ENCODE measurements at places on chromosomes 13 and 19.

DNA sequence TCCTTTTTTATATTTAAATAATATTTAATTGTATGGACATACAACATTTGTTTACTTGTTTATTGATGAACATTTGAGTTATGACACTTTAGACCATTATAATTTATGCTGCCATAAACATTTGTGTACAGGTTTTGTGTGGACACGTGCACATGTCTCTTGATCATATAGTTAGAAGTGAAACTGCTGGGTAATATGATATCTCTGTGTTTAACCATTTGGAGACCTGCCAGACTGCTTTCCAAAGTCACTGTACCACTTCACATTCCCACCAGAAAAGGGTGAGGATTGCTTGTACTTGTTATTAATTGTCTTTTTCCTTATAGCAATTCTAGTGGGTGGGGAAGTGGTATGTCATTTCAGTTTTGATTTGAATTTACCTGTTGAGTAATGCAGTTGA, 145.6 kb upstream of the KLHL1 start:
- no peak for DNase-seq

DNA sequence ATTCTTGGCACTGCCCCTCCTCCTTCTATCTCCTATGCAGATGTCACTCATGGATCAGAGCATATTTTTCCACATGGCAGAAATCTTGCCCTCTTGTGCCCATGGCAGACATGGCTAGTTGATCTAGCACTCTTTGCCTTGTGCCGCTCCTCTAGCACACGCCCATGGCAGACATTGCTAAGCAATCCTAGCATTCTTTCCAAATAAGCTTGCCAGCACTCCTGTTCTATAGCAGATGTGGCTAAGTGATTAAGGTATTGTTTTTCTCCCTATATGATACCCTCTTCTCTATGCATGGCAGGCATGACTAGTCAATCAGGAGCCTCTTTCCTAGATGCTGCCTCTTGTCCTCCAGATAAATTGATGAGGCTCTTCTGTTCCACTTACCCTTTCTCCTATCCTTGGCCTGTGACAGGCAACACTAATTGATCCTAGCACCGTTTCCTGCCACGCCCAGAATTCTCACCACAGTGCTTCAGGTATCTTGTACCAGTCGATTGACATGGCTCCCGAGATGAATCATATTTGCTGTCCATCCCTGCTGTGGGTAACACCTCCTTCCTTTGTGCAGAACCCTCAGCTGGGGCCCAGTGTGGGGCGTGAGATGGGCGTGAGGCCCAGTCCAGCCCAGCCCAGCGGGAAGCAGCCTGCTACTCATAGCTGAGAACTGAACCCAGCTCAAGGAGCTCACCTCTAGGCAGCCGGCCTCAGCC, 26.9 kb downstream of the TMED1 start:
- DNase-seq: no peak

- no peak for DNase-seq
Measured at GRCh38 chr13:20291037-20291436, 58.9 kb upstream of the GJB6 start.

DNA sequence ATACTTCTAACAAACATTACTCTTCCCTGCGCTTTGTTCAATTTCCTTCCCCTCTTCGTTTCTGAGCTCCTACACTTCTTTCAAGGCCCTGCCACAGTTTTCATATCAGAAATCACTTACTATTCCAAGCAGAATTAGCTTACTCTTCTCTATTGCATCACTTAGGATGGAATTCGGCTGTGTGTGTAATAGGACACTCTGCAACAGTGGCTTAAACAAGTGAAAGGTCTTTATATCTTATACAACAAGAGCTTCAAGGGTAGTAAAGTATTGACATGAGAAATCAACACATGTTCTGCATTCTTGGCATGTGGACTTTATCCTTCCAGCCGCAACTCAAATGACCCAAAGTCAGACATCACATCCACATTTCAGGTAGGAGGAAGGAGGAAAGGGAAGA, 279.6 kb downstream of the PCDH20 start:
- no peak for DNase-seq

DNA sequence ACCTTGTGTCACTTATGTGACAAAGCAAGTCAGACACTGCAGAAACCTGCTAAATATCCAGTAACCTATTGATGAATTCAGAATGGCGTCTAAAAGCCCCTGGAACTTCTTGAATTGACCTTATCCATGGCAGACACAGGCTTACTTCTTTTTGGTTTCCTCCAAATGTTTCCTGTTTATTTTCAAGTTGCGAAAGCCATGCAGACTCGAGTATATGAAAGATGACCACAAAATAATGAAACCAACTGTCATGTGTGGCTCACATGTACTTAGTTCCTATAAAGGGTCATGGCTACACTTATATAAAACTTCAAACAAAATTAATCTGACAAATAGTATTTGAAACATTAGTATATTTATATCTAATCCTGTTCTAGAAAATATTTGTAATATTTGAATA, 113.1 kb upstream of the FNDC3A start:
- no peak for DNase-seq

DNA sequence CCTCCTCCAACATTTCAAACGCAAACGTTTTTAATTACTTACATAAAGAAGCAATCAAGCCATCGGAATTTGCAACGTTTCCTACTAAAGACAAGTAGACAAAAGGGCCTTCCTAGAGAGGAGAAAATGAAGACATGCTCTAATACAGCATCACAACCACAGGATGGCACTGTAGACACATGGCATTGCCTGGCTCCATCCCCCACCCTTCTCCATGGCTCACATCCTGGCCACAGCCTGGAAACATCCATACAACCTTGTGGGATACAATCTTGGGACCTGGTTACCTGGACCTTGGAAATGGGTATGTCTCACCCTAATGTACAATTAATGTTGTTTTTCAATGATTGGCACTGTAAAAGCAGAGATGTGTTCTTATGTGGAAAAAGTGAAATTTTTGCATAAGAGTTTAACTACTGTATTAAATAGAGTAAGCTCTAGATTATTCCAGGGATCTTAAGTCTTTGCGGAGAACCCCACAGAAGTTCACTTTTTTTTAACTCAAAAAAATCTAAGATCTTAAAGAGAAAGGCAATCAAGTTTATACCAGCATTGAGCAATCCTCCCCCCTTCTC, 21.5 kb downstream of the EBPL start:
- DNase-seq: no peak

DNA sequence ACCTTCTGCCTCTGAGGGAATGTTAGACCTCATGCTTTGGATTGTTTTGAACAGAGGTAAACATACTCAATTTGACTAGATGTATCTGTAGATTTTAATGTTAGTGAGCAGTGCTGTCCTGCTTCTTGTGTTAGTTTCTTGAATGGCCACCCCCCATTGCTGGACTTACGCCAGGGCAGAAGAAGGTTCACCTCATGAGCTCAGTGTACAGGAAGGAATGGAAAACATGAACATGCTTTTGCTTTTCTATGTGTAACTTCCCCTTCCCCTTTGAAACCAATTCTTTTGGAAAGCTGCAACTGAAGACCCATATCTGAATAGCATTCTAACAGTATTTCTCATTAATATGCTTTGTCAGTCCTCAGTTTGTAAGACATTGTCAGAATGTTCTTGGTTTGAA, 32.3 kb downstream of the WASF3 start:
- no peak for DNase-seq
